ENCODE measurements at places on chromosomes 6 and 20.

GRCh38 chr20:20799716-20800312 lies 87.4 kb upstream of the RALGAPA2 start:
- DNase-seq = no peak

DNA sequence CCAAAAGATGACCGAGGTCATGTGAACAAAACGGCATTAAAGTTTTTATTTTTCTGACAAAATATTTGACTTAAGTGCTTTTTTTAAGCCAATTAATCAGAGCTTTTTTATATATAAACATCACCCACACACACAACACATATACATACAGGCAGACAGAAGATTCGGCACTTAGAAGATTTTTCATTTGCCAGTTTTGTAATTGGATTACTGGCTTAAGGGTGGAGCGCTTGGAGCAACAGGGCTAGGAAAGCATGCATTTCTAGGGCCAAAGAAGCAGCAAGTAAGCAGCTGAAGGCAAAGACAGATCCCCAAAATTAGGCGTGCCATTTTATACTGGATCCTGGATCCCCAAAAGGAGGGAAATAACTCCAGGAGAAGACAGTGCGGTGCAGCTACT lies 30.3 kb downstream of the SAMD5 start:
- no peak for DNase-seq

- DNase-seq = no peak
Observed at GRCh38 chr20:21387528-21387927, 9.8 kb downstream of the NKX2-4 start.

- DNase-seq = peak; percentile 42
Observed at GRCh38 chr6:138986578-138986977, 1.5 kb downstream of the REPS1 start.

GRCh38 chr20:8844179-8844578 lies 224.7 kb upstream of the PLCB4 start:
- no peak for DNase-seq

DNA sequence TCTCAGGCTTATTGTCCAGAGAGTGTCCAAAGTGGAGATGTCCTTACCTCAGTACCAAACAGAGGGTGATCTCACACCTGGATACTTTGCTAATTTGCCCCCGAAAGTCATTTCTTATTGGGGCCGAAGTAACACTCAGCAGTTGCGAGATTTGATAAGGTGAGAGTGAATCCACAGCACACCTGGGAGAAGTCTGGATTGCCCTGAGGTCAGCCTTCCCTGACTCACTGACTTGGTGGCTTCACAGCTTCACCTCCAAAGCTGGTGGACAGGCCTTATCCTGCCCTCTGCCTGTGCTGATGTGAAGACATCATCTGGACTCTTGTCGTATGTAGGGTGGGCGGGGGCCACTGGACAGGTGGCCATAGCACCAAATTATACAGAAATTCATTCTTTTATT lies 101.9 kb upstream of the ARMC2 start:
- DNase-seq = no peak
